Putamen (tissue), 1 donor: ENCODE measurements at places on chromosomes 5 and 9.

DNA sequence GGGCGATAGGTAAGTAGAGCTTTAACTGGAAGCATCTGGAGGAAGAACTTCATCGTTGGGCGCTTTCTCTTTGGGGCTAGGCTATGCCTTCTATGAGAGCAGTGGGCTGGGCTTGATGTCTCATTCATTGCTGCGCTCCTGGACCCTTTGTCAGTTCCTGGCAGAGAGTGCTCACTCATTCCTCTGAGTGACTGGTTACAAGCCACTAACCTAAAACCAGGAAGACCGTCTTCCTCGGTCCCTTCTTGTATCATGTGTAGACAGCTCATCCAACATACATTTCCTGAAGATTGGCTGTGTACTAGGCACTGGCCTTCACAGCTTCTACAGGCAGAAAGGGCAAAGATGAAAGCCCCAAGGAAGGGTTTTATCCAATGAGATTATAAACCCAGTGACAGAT is 6.4 kb downstream of the SWI5 start:
- DNase-seq = no peak

DNA sequence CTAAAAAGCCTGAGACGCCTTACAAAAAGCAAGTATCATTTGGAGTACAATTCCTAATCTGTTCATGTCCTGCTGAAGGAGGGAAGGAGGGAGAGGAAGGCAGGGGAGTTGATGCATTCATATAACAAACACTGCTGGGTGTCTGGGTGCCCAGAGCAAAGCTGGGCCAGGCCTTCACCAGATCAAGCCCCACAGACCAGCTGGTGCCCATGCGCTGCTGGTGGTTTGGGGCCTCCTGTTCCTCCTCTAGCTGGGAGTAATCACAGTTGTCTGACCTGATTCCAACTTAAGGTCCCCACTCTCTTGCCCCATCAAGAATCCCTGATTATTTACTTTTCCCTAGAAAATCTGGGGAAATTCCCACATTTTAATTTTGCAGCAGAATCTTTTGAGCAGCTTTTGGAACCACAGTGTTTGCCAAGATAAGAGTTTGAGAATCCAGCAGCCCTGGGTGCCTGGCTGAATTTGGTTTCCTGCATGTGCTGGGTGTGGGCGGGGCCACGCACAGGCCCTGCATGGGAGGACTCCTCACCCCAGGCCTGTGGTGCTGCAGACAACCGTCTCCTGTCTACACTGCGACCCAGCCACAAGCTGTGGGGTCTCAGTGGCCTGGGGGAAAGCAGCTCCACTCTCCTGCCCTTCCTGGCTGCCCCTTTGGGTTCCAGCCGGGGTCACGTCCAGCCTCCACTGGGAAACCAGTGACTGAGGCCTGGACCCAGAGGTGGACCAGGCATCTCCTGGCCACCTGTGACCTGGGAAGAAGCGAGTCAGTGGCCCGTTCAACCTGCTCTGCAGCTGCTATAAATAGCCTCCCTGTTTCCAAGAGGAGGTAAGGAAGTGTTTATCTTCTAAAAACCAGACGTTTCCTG is 47.5 kb downstream of the NEURL1B start:
- DNase-seq = no peak

DNA sequence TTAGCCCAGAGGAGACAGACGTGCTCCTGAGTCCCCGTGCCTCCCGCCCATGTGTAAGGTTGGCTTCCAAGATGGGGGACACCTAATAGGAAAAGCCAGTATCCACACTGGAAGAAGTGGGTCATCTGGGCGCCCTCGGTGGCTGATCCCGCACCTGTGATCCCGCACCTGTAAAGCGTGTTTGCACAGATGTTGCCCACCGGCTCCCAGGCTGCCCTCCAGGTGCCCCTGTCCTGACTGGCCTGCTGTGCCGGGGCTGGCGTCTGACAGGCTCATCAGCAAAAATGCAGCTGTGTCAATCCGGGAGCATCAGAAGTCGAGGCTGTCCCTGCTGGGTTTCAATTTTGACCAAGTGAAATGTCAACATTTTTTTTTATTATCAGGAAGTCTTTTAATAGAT is 88.5 kb downstream of the IRX1 start:
- no peak for DNase-seq

GRCh38 chr5:55715519-55716078 is 3.5 kb upstream of the SLC38A9 start:
- DNase-seq = no peak

- no peak for DNase-seq
Measured at GRCh38 chr5:6427694-6428093, 21.0 kb upstream of the UBE2QL1 start.

DNA sequence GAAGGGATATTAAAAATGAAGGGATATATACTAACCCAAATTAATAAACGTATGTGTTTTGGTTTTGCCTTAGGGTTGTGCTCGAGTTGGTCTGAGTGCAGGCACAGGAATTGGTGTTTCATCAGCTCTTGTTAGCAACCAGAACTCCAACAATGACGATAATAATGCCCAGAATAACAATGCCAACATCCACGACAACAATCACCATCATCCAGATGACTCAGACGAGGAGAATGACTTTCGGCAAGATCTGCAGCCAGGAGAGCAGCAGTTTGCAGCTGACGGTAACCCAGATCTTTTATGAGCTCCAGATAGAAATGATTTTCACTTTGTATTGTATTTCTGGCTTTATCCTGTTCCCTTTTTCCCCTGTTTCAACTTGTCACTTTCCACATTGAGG is 33.2 kb downstream of the FBXO38 start:
- peak; percentile 31 for DNase-seq

GRCh38 chr5:177249761-177250537 is 53.6 kb downstream of the RAB24 start:
- no peak for DNase-seq

GRCh38 chr9:37624073-37624472 is 26.7 kb upstream of the FRMPD1 start:
- DNase-seq = no peak

DNA sequence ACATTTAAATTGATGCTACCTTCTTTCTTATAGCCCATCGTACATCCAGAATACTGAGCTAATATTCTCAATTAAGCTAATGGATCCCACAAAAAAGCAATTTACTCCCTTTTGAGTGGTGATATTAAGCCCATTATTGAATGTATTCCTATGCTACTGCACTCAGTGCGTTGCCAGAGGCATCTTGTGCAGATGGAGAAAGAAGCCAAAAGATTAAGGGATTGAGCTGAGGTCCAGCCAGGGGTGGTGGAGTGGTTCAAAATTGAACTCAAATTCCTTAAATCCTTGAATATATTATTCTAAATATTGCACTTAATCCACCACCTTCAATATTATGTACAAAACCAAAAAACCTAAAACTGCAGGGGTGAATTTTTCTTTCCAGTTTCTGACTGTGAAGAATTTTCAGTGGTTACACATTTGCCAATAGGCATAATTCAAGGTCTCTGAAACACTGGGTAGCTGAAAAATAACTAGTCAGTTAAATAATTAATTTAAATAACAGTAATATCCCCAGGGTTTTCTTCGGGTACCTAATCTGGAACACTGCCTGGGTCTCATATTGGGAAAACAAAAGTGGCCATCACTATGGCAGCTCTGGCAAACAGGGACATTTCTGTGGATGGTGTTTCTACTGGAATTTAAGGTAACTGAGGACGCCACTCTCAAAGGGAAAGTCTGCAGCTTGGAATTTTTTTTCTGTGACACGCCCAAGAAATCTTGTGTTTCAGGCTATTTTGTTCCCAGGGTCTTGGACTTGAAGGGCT is 6.2 kb upstream of the LIFR start:
- no peak for DNase-seq

DNA sequence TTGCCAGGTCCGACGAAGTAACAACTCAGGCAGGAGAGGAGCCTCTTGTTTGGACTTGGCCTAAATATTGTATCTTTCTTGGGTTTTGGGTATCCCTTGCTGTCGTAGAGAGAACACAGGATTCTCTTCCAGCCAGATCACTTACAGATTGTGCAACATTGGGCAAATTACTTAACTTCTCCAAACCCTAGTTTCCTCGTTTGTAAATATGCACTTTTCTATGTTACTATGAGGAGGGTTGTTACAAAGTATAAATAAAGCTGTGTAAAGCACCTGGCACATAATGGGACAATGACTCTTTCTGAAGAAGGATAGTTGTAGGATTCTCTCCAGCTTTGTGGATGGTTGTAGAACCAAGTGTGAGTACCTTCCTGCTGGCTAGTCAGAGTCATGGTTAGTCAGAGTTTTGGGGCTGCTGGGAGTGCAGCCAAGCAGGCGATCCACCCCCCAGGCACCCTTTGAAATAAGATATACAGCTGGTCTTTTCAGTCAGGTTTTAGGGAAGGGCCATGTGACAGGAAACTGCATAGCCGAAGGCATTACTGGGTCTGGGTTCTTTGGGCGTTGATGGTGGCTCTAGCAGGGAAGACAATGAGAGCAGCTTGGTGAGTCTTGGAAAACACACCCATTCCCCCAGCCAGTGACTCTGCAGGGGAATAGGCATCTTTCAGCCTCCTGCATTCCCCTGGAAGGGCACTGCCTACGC is 49.9 kb upstream of the GDNF start:
- DNase-seq = no peak

- no peak for DNase-seq
Measured at GRCh38 chr9:5452286-5452609, 1.9 kb downstream of the CD274 start.

GRCh38 chr5:39190311-39191102 is 28.9 kb downstream of the FYB1 start:
- DNase-seq = no peak

DNA sequence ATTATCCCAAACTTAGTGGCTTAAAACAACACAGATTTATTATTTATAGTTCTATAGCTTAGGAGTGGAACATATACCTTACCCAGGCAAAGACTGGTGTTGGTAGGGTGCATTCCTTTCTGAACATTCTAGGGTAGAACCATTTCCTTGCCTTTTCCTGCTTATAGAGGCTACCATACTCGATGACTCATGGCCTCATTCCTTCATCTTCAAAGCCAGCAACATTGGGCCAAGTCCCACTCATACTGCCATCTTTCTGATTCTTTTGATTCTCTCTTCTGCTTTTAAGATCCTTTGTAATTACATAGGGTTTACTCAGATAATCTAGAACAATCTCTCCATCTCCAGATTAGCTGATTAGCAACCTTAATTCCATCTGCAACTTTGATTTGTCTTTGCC is 452.7 kb upstream of the KLF4 start:
- no peak for DNase-seq

DNA sequence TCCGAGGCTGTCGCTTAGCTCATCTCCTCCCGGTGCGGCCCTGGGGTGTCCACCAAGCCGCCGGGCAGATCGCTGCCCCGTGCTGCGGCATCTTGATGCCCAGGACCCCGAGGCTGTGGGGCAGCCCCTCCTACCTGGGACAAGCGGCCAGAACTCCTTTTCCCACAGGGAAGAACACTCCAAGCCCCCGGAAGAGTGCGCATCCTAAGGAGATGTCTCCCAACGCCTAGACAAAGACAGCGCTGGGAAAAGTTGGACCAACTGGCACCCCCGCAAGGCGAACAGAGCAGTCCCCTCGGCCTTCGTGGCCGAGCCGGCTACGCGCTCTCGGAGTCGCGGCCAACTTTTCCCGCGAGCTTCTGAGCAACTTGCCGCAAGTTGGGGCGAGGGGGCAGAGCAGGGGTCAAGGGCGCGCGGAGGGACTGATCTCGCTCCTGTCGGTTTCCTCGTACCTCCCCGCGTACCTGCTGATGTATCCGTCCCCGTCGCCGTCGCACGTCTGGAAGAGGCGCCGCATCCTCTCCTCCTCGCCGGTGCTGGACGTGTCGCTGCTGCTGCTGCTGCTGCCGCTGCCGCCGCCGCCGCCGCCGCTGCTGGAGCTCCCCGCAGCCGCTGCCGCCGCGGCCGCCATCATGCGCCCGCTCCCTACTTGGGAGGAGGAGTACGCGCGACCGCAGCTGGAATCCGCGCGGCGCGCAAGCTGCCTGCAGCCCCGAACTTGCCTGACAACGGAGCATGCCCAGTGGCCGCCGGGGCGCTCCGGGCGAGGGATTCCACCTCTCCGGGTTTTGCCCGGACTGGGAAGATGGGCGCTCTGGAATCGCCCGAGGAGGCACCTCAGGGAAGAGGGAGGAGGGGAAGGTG is at the start of gene MCC:
MCC (minus strand) TSS at position 673 of the 864 bp plus-strand sequence.
- DNase-seq = peak; percentile 49

- DNase-seq = no peak
Measured at GRCh38 chr9:37925786-37926736, 22.1 kb upstream of the SLC25A51 start.

- DNase-seq = peak; percentile 62
Measured at GRCh38 chr9:99822109-99822805, 572 bp downstream of the NR4A3 start.

GRCh38 chr9:86672301-86672700 is 275.0 kb downstream of the GAS1 start:
- DNase-seq = no peak

DNA sequence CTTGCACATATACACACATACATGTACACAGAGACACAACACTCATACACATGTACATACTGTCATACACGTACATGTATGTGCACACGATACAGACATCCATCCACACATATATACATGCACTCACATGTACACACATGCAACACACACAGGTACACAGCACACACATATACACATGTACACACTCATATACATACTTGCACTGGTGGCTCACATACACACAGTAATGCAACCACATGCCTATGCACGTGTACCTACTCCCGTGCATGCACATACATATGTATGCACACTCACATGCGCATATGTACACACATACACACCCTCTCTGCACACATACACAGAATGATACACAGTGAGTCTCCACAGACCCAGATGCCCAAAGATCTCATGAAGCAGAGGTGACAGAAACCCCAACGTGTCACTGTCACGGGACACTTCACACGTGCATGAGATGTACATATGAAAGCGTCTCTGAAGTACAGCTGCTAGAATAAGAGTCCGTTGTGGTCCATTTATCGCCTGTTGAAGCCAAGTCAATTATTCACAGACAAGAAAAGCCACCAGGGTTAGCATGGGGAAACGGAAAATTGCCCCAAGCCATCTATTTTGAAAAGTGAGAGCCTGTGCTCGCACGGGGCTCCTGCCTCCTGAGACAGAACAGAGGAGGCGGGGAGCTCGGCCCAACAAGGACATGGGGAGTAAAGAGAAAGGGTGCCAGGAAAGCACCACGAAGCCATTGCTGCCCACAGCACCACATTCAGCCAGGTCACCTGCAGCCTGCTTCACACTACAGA is 24.9 kb downstream of the LPCAT1 start:
- no peak for DNase-seq

DNA sequence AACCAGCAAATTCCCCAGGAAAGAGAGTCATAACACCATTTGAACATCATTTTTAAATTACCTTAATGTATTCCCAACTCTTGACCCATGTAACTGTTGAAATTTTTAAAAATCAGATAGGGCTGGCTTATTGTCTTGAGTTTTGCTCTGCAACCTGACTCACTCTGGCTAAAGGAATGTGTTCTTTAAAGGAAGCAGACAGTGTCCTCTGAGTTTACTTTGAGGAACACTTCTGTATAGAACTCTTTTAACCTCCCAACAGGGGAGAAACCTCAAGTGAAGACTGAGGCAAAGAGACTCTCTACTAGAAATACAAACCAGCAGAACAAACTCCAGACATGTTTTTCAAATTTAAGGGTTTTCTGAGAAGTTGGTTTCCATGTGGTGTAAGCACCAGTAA is 248.9 kb downstream of the CWC27 start:
- no peak for DNase-seq
